Activated CD4-positive, alpha-beta T cell treated with anti-CD3 and anti-CD28 coated beads, Interleukin-2, amount 50 U/mL, for 48 hours (primary cell): ENCODE measurements at places on chromosomes 5 and 9.

DNA sequence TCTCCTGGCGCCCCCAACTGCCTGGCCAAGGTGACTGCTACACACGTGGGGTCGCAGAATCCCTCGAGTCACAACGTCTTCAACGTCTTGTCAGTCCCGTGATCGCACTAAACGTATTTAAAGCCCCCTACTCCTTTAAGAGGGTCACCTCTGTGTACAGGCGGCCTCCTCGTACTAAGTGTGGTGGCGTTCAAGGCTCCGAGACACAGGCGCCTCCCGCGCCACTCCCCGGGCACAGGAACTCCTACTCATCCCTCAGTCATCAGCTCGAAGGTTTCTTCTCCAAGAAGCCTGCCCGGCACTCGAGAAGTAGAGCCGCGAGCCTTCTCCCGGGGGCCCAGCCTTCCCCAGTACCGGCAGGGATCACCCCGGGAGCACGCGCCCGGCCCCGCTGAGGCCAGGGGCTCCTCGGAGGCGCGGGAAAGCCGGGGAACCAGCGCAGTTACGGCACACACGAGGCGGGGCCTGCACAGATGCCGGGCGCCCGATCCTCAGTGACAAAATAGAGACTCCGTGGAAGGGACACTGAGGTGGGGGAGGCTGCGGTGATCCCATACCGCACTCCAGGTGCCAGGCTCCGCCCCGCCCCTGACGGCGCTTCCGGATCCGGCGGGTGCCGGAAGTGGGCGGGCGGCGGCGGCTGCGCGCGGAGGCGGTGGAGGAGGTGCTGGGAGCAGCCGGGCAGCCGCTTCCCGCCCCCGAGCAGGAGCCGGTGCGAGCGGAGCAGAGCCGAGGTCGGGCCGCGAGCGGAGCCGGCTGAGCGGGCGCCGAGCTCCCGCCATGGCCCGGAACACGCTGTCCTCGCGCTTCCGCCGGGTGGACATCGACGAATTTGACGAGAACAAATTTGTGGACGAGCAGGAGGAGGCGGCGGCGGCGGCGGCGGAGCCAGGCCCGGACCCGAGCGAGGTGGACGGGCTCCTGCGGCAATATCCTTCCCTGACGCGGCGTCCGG lies 6.9 kb downstream of the ARPC5L start:
- DNase-seq: peak; percentile 91

DNA sequence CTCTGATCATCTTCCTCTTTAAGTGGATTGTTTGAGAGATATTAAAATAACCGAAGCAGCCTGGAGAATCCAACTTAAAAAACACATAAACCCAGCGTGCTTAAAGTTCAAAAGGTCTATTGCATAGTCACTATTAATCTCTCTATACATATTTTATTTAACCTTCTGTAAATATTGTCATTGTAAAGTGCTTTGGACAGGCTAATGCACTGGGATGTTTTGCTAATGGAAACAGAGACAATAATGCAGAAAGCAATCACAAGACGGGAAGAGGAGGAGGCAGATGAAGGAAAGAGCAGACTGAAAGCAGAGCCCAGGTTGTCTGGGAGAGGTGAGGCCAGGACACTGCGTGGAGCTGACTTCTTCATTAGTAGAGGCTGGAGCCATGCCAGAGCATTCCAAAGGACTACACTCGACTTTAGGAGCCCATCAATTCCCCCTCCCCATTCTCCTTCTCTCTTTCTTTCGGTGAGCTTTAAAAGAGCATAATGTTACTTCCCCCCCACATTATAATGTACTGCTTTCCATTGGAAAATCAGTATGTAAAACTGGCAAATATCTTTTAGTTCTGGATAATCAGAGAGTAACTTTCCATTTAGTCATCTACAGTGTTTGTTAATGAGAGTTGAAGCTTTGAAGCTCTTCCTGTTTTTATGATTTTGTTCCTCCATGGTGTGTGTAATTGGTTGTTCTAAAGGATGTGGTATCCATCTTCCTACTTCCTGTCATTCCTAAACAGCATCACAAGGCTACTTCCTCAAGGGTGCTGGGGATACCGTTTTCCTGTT lies 307.3 kb upstream of the MPDZ start:
- no peak for DNase-seq

GRCh38 chr9:132732326-132733259 lies 62.3 kb downstream of the GTF3C4 start:
- no peak for DNase-seq

GRCh38 chr9:82567953-82568352 lies 495.0 kb downstream of the RASEF start:
- no peak for DNase-seq

- no peak for DNase-seq
Measured at GRCh38 chr9:24464319-24464951, 81.3 kb downstream of the IZUMO3 start.
